ENCODE measurements at places on chromosomes 16 and 17.

DNA sequence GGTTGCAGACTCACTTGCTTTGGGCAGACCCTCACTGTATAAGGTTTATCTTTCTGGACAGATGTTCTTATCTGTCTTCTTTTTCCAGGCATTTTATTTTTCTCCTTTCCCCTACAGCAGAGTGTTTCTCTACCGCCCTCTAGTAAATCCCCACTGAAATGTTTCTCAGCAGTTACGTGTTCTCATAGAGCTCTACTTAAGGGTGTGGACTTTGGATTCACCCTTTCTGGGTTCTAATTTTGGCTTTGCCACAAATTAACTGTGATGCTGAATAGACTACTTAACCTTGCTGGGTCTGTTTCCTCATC is 2.0 kb downstream of the ADAT1 start:
- H3K4me1 ChIP-seq, result peaks cover 53% of the 10 kb centered on the region
- no peak for DNase-seq
- no peaks in the 10 kb centered on the region for H3K27me3 ChIP-seq
- H3K4me3 ChIP-seq, result peak overlapping the region; percentile 90
- peak overlapping the region; percentile 61 for H3K27ac ChIP-seq
- H3K36me3 ChIP-seq, result peaks cover 41% of the 10 kb centered on the region

- no peak overlapping the region for H3K4me3 ChIP-seq
- no peak overlapping the region for H3K27ac ChIP-seq
- no peaks in the 10 kb centered on the region for H3K36me3 ChIP-seq
- peaks cover 10% of the 10 kb centered on the region for H3K27me3 ChIP-seq
- DNase-seq, result no peak
Observed at GRCh38 chr16:4561596-4561995, 5.5 kb downstream of the C16orf96 start.

DNA sequence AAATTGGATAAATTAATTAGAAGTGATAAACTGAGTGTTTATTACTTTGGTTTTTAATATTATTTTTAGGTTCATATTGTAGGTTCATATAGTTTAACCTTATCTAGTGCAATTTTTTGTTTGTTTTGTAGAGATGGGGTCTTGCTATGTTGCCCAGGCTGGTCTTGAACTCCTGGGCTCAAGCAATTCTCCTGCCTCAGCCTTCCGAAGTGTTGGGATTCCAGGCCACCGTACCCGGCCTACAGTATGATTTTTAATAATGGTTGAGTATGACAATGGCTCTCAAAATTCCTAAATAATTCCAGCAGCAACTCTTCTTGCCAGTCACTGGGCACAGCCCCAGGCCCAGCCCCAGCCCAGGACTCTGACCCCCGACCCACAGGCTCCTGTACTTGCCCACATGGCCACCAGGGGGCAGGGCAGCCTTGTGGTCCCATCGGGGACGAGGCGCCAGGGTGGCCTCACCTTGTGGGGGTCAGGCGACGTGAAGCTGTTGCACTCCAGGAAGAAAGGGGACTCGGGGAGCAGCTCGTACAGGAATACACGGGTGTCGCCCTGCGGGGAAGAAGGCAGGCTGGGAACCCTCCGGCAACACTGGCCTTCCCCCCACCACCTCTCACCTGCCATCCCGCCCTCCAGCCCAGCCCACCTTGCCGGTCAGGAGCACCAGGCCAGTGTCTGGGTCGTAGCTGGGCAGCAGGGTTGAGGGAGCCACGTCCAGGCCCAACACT is 7.9 kb upstream of the PAM16 start:
- peaks cover 11% of the 10 kb centered on the region for H3K36me3 ChIP-seq
- no peaks in the 10 kb centered on the region for H3K4me1 ChIP-seq
- no peaks in the 10 kb centered on the region for H3K27me3 ChIP-seq
- H3K27ac ChIP-seq, result peak overlapping the region; percentile 34
- H3K4me3 ChIP-seq, result no peak overlapping the region

GRCh38 chr17:27478901-27479538 is 22.8 kb downstream of the KSR1 start:
- peak overlapping the region; percentile 16 for H3K4me3 ChIP-seq
- no peaks in the 10 kb centered on the region for H3K27me3 ChIP-seq
- H3K36me3 ChIP-seq, result peaks cover 28% of the 10 kb centered on the region
- H3K27ac ChIP-seq, result peak overlapping the region; percentile 93

GRCh38 chr16:27920391-27920891 is 143.1 kb downstream of the GSG1L start:
- no peaks in the 10 kb centered on the region for H3K4me1 ChIP-seq
- no peak for DNase-seq
- no peak overlapping the region for H3K27ac ChIP-seq
- H3K36me3 ChIP-seq, result no peaks in the 10 kb centered on the region
- no peak overlapping the region for H3K4me3 ChIP-seq

- no peak overlapping the region for H3K27ac ChIP-seq
- H3K36me3 ChIP-seq, result no peaks in the 10 kb centered on the region
- peaks cover 7% of the 10 kb centered on the region for H3K4me1 ChIP-seq
- H3K4me3 ChIP-seq, result no peak overlapping the region
- peaks cover 26% of the 10 kb centered on the region for H3K27me3 ChIP-seq
- no peak for DNase-seq
Observed at GRCh38 chr16:68436581-68436980, 11.7 kb downstream of the SMPD3 start.

Data from activated T-helper 1 cell treated with anti-CD3 and anti-CD28 coated beads, Interleukin-12 subunit alpha, Interleukin-12 subunit beta, Interleukin-2, Interleukin-4 antibody, amounts not matched to agents 30 ng/mL and 10 ng/mL and 1 ng/mL, durations not matched to agents 14 hours and 24 hours and 36 hours (primary cell).